Activated CD4-positive, alpha-beta T cell treated with anti-CD3 and anti-CD28 coated beads, Interleukin-2, amount 50 U/mL, for 4 hours (primary cell): ENCODE measurements at places on chromosomes 13 and 19.

GRCh38 chr19:38701455-38702063 lies 42.7 kb downstream of the CAPN12 start:
- DNase-seq = no peak

- no peak for DNase-seq
Observed at GRCh38 chr13:27065582-27065981, 106.0 kb downstream of the USP12 start.

- DNase-seq = no peak
Observed at GRCh38 chr19:17834350-17835181, 13.2 kb downstream of the JAK3 start.

- DNase-seq = no peak
Observed at GRCh38 chr19:8922591-8922990, 87.6 kb downstream of the MUC16 start.

- DNase-seq = no peak
Observed at GRCh38 chr13:37014609-37015008, 14.0 kb downstream of the EXOSC8 start.

- no peak for DNase-seq
Observed at GRCh38 chr19:35753634-35754369, 3.0 kb downstream of the HSPB6 start.

DNA sequence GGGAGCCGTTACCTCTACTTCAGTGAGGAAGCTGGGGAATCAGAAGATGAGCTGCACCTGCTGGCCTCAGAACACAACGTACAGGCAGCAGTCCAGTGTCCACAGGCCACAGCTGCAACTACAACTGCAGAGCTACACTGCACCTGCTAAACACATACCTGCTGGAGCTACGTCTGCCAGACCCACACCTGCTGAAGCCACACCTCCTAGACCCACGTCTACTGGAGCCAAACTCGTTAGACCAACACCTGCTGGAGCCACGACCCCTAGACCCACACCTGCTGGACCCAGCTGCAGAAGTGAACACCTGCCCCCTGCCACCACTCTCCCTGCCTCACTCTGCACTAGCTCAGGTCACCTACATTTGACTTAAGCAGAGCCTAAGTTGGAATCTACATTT lies 169.9 kb downstream of the USP12 start:
- DNase-seq = no peak

DNA sequence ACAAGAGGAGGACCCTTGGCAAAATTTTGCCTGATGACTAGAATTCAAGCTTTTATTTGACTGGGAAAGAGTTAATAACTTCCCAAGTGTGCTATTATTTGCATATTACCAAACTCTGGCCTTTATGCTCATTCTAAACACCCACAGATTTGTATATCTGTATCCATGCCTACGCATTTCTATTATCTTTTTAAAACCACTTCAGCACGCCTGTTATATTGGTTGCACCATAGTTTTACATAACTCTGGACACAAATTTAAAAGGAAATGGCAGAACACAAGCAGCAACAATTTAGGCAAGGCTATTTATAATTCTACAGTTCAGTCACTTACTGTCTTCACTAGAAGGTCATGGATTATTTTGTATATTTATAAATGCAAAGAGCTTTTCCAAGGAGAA lies 3.7 kb upstream of the RASL11A start:
- DNase-seq = no peak

DNA sequence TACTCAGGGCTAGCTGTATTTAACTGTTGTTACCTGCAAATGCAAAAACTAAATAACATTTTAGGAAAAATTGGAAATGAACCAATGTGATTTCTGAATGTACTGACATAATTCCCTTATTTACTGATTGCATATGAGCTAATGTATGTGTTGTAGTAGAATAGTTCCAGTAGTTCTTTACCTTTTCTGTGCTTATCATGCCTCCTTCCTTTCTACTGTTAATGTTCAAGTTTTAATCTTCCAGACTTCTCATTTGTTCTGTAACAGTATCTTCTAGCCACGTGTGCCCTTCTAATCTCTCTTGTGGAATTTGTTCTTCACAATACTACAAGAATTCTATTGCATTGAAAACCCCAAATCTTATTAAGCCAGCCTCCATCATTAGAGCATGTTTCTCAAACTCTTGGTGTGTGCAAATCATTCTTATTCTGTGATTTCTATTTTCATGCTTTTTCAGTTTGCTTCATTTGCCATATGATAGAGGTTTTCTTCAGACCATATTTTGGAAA lies 17.7 kb downstream of the LSM14A start:
- no peak for DNase-seq

GRCh38 chr13:26074706-26075105 lies 22.9 kb upstream of the SHISA2 start:
- DNase-seq = no peak

DNA sequence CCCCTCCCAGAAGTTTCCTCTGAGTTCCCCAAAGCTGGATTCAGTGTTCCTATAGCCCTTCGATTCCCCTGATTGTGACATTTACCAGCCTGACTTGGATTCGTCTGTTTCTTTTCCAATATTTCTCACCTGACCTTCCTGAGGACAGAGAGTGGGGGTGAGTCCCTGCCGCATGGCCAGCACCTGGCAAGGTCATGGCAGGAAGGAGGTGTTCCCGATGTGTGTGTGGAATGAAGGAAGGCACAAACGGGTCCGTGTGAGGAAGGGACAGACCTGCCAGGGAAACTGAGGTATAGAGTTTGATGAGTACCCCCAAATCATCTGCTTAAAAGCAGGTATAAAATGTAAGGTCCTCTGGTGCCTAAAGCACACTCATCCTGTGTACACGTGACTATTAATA lies 3.3 kb downstream of the COL4A1 start:
- no peak for DNase-seq

DNA sequence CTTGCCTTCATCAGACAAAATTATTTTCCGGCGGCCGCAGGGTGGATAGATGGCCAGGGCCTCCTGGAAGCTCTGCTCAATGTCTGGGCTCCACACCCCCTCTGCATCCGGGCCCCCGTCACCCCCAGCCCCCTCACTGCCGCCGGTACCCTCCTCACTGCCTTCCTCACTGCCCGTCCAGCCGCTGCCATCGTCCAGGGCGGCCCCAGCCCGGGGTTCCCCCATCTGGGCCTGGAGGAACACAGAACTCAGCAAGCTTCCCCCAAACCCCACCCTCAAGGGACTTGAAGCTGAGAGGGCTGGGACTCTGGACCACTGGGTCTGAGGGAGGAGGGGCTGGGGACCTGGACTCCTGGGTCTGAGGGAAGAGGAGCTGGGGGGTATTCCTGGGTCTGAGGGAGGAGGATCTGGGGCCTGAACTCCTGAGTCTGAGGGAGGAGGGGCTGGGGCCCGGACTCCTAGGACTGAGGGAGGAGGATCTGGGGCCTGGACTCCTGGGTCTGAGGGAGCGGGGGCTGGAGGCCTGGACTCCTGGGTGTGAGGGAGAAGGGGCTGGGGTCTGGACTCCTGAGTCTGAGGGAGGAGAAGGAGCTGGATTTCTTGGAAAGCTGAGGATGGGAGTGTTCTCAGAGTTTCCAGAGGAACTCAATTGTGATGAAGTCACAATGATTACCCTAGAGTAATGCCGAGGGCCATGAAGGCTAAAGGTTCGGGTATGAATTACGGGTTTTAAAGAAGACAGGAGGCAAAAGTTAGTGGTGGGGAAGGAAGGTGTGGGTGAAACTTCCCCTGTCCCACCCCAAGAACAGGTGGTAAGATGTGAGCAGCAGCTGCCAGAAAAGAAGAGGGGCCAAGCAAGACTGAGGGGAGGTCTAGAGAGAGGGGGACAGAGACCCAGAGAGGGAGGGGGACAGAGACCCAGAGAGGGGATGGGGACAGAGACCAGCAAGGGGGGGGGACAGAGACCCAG lies 2.1 kb downstream of the TEAD2 start:
- DNase-seq = no peak

- no peak for DNase-seq
Observed at GRCh38 chr19:2150794-2151338, 500 bp downstream of the AP3D1 start.

DNA sequence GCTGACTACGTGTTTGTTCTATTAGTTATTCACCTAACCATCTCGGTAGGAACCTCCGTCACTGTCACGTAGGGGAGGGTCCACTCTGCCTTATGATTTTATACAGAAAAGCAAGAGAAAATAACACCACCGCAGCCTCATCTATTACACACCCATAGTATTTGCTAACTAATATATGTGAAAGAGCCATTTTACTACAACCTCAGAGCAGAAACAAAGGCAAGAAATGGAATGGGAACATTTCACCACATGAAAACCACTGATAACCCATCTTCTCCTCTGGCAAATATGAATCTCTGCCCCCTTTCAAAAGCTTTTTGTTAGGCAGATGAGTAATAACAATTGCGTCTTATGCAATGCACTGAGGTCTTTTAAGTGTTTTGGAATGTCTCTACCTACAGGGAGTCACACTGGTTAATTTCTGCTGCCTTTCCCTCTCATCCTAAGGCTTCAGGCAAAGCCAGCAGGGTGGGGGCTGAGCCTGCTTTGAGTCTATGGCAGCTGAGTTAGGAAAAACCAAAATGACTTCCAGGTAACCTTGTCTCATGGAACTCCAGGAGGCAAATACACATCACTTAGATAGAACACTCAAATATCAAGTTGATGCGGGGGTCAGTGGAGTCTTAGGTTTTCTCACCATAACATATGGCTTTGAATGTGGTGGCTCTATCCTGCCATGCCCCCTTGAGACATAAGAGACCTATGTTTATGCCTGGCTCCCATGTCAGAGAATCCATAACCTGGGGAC lies 15.0 kb downstream of the TSHZ3 start:
- no peak for DNase-seq

DNA sequence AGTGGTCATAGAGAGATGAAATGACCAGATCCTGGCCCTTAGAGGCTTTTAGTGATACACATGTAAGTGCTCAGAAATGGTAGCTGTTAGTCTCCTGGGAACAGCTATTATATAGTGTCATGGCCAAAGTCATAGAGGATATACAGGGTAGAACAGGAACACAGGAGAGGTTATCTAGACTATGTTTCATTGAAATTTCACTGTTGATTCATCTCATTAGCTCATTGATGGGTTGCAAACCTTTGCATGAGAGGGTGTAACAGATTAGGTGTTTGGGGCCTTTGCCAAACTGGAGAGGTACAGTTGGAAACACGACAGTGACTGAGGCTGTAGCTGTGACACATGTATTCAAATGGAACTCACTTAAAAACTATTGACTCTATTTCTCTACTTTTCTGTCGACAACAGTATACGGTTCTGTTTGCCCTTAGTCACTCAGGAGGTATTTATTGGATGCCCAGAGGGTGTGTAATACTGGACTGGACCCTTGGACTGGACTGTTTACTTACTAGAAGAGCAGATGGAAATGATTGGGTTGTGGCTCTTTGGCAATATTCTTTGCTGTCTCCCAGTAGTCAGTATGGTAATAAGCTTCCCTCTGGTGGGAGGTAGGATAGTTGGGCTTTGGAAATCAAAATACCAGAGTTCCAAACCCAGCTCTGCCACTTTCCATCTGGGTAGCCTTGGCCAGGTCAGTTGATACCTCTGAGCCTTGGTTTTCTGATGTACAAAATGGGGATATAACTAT lies 29.8 kb downstream of the ARHGAP35 start:
- no peak for DNase-seq

DNA sequence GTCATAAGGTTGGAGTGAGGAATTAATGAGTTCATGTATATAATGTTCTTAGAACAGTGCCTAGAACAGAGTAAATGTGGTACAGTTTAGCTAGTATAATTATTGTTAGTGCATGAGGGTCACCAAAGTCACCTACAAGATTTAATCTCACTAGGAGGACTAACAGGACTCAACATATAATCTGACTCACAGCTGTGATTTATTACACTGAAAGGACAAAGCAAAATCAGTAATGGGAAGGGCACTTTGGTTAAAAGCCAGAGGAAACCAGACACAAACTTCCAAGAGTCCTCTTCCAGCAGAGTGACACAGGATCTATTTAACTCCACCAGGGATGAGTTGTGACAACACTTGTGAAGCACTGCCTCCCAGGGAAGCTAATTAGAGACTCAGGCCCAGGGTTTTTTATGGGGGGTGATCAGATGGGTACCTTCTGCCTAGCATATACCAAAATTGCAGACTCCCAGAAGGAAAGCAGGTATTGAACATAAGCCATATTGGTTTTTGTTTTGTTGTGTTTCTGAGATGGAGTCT lies 341.2 kb upstream of the DACH1 start:
- DNase-seq = no peak

GRCh38 chr13:76725211-76725610 lies 161.0 kb downstream of the KCTD12 start:
- no peak for DNase-seq

DNA sequence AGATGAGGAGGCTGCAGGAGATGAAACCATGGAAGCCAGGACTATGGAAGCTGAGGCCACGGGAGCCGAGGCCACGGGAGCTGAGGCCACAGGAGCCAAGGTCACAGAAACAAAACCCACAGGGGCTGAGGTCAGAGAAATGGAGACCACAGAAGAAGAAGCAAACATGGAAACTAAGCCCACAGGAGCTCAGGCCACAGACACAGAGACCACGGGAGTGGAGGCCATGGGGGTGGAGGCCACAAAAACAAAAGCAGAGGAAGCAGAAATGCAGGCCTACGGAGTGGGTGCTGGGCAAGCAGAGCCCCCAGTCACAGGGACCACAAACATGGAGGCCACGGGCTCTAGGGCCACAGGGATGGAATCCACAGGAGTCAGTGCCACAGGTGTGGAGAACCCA lies 12.5 kb upstream of the EBI3 start:
- no peak for DNase-seq

GRCh38 chr13:57857945-57858344 lies 226.4 kb downstream of the PCDH17 start:
- DNase-seq = no peak

DNA sequence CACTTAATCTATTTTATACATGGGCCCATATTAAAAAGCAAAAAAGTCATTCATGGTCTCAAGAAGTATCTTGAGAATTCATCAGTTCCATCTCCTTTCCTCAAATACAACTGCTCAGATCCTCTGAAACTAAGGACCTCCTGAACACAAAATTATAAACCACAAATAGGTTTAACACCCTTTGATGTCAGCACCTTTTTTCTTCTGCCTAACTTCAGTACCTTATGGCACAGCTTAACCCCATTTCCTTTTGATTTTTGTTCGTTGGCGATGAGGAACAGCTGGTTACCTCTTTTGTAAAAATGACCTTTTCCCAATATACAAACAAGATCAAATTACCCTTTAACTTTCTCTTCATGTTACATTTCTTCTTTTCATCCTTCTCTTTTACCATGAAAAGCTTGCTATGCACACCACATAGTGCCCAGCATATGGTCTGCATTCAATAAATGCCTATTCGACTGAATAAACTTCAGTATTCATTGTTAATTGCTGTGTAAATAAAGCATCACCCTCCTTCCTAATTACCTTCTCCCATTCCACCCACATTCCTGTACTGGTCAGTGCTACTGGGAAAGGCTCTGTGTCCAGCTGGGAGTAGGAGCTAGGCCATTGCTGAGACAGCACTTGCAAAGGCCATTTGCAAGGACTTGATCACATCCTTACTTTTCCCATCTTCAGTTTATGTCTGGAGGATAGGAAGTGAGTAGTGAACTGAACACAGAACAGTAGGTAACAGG lies 317.9 kb downstream of the SHISA2 start:
- no peak for DNase-seq
